Naive thymus-derived CD4-positive, alpha-beta T cell (primary cell): ENCODE measurements at places on chromosomes 1 and 21.

GRCh38 chr1:147105909-147106308 is 66.4 kb downstream of the PRKAB2 start:
- DNase-seq: no peak

- DNase-seq: no peak
Observed at GRCh38 chr1:31054349-31054748, 11.2 kb downstream of the PUM1 start.

DNA sequence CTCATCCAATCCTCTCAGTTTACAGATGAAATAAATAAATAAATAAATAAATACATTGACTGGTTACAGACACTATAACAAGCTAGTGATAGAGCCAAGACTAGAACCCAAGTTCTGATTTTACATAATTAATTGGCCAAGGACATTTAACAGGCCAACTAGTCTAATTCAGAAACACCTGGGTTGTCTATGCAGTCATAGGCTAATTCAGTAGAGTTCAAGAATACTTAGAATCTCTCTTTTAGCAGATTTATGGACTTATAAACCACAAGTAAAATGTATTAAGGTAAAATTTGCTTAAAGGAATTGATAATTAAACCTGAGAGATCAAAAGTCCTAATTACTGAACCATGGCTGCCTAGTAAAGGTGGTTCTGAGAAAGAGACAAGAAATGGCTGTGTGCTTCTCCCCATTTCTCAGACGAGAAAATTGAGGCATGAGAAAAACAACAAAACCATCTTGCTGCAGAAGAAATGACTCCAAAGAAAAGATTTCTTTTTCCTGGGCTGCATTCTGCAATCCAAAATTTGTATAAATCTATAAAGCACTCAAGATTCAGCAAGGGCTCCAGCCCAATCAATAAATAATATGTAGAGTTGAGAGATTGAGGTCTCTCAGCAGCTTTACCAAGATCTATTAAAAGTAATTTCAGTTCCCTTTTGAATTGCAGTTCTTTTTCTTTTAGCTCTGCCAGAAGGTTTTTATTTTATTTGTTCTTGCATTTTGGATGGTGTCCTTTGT is 98.3 kb downstream of the DUSP10 start:
- DNase-seq: no peak

GRCh38 chr21:25895565-25896205 is 160.9 kb downstream of the GABPA start:
- DNase-seq: peak; percentile 20

DNA sequence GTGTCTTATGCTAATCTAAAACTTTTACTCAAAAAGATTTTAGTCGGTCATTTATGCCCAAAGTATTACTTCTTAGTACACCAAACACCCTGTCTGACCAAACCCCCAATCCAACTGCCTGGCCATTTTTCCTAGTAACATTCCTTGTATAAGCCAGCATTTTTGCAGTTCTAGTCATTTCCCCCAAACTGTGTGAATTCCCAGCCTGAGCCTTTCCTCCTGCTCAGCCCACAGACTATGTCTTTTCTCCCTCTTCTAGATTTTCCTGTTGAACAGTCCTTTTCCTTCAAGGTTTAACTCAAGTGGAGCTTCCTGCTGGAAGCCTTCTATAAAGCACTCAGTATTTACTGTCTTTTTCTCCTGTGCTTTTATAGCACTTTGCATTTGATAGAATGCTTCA is 843.8 kb downstream of the USP25 start:
- no peak for DNase-seq

DNA sequence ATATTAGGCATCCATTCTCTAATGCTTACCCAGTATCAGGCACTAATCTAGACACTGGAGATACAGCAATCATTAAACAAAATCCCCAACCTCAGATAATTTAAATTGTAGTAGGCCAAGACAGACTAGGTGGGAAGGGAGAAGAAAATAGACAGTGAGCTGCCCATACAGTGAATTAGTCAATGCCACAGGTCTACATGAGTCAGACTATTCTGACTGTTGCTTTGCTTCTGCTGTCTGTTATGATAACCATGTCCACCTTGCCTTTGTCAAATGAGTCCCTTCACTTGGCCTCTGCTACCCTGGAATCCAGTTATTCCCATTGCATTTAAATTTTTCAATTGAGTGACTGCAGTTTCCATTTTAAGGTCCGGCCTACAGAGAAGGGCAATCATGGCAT is 59.5 kb downstream of the PIK3R3 start:
- DNase-seq: no peak

- DNase-seq: no peak
Observed at GRCh38 chr1:89884718-89885596, 64.1 kb downstream of the LRRC8D start.

DNA sequence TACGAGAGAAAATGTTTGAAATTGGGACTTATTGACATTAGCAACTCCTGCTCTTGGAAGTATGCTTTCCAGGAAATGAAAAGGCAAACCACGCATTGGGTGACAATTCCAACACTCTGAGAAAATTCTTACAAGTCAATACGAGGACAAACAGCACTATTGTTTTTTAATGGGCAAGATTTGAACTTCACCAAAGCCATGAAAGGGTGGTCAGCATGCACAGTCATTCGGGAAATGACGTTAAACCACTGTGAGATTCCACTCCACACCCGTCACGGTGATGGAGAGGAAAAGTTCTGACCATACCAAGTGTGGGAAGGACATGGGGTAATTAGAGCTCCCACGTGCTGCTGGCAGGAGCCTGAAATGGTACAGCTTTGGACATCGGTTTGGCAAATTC is 12.2 kb upstream of the PRXL2B start:
- no peak for DNase-seq

- DNase-seq: no peak
Observed at GRCh38 chr1:102628109-102628613, 480.2 kb downstream of the COL11A1 start.

DNA sequence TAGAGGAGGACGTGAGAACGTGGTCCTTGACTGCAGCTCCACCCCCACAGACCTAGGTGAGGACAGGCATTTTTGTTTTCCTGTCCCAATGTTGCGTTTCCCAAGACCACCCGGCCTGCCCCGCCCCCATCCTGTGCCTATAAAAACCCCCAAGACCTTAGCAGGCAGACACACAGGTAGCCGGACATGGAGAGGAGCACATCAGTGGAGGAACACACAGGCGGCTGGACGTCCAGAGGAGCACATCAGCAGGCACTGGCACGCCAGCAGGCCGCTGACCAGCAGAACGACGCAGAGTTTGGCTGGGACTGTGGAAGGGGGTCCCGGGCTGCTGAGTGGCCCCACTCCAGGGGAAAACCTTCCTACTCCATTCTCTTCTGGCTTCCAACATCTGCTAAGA is 12.7 kb upstream of the HMGCL start:
- DNase-seq: no peak

DNA sequence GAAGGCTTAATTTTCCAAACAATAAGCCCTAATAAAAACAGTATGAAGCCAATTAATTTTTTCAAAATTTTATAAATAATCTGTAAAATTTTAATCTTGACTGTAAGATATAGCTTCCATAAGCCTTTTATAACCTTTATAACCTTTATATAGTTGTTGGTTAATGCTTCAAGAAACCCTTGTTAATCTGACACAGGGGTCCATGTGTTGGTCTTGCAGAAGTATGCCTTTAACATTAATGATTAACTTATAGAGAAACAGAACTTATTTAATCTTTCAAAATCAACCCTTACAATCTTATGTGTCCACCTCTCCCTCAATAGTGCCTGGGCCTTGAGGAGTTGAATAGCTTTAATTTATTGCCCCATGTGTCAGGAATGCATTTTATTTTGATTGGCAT is 23.2 kb upstream of the HAO2 start:
- DNase-seq: no peak

- no peak for DNase-seq
Observed at GRCh38 chr1:175221557-175222175, 29.1 kb upstream of the KIAA0040 start.

GRCh38 chr1:221451741-221452140 is 290.1 kb downstream of the DUSP10 start:
- DNase-seq: no peak

DNA sequence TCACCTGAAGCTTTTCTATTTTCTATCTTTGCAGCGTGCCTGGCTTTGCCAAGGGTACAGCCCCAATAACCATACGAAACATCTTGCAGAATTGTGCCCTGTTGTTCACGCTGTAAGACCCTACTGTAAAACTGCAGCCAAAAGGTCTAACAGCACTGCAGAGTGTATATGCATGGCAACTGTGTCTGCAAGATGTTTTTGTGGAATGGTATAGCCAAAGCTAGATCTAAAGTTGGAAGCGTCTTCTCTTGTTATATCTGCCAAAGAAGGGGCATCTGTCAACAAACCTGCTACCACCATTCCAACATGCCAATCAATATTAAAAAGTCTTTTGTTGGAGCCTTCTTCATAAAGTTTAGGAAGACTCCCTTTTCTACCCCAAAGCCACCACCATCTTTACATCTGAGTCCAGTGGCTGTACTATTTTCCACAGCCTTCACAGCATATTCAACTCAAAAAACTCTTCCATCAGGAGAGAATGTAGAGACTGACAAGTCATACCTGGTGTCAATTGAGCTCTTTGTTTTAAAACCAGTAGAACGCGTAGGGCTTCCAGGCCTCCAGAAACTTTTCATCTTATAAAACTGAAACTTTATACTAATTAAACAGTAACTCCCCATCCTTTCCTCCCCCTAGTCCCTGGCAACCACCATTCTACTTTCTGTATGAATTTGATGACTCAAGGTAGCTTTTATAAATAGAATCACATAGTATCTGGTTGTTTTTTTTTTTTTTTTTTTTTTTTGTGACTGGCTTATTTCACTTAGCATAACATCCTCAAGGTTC is 40.0 kb downstream of the ZSCAN20 start:
- DNase-seq: no peak

DNA sequence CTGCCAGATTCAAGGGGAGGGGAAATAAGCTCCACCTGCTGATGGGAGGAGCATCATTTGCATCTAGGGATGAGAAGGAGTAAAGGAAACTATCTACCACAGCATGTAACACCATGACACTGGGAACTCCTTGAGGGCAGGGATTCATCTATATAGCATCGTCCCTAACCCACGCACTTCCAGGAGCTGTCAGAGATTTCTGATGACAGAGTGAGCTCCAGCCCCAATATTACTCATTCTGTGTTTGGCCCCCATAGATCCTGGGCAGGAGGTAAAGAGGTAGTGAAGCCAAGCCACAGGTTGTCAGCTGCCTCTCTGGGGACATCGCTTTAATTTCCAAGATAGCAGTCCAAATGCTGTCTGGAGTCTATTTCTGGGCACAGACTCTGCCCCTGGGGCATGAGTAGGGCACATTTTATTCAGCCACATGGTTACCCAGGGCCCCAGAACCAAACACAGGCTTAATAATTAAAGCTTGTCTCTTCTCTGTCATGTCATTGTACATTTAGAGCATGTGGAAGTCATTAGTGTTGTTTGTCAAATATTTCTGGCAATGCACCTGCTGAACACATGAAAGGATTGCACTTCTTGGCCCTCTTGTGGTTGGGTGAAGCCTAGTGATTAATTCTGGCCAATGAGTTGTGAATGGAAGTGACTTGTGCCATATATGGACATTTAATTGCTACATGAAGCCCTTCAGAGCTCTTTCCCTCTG is 105.9 kb upstream of the POU3F1 start:
- no peak for DNase-seq

DNA sequence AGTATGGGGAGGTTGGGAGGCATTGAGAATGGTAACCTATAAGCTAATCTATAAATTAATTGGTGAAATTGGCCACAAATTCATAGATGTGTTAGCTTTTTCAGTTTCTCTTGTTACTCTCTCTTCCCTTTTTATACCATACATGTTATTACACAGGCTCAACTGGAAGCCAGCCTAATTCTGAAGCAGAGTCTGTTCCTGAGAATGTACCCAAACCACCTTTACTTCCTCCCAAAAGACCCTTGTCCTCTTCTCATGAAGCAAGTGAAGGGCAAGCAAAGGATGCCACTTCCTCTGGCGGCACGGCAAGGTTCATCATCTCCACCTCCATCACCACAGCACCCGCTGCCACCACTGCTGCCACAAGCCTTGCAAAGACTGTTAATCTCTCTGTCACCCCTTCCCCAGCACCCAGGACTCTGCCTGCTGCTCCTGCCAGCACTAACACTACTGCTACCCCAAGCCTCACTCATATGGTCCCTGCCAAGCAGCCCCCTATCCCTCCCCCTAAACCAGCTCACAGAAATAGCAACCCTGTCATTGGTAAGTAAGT is 39.5 kb upstream of the RCC1 start:
- DNase-seq: no peak

DNA sequence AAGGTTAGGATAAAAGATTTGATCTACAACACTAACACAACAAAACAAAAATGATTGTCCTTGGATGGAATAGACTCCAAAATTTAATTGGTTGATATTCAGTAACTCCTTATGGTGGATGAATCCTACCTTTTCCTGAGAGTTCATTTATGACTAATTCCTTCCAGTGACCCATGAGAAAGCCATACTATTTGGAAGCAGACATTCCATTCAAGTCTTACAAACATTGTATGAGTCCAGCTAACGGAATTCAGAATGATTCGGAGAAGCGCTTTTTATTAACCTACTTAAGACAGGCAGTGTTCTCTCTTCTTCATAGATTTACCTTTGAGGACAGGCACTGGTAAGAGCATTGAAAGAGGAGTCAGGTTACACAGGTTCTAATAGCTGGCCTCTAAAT is 155.6 kb upstream of the ZNF648 start:
- no peak for DNase-seq

- DNase-seq: peak; percentile 58
Observed at GRCh38 chr1:206489980-206490770, 17.2 kb upstream of the RASSF5 start.

- peak; percentile 13 for DNase-seq
Observed at GRCh38 chr21:34198231-34199120, 125.1 kb downstream of the MRPS6 start.

- DNase-seq: no peak
Observed at GRCh38 chr1:61078618-61079295, 3.6 kb upstream of the NFIA start.

DNA sequence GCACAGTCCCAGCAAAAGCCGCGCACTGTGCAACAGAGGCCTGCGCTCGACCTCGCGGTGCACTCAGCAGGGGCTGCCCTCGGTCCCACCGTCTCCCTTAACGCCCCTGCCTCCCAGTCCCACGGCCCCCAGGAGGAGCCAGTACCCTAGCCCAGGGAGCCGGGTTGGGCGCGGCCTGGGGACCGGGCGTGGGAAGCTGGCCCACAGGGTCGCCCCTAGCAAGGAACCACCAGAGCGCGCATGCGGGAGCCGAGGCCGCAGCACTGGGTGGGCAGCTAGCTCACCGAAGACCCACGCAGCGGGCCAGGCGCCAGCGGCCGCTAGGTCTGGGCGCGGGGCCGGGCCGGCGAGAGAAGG is 21.6 kb upstream of the ZNF678 start:
- DNase-seq: no peak
